ENCODE measurements at places on chromosomes 5 and 9.
A peak's percentile ranks its signal among the peaks of the same experiment; 100 is the strongest.

DNA sequence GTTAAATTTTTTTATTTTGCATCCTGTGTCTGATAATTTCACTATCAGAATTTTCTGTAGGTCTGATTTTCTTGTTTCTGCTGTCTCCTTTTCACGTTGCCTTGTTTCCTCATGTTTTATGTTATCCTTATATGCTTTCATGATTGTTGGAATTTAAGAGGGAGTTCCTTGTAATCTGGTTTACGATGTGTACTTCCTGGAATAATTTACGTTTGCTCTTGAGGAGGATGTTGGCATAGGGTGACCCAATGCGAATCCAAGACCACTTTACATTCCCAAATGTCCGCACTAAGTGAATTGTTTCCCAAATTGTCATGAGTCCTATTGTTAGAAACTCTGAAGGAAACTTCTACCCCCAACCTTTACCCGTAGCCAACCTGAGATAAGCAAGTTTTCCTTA, 80.3 kb downstream of the ADAMTSL1 start:
- no peak for DNase-seq

GRCh38 chr5:1468247-1468612, 23.0 kb upstream of the SLC6A3 start:
- DNase-seq: peak; percentile 64

GRCh38 chr5:16418471-16418922, 47.1 kb downstream of the ZNF622 start:
- no peak for DNase-seq

GRCh38 chr5:76765249-76765648, 49.3 kb downstream of the F2R start:
- no peak for DNase-seq

DNA sequence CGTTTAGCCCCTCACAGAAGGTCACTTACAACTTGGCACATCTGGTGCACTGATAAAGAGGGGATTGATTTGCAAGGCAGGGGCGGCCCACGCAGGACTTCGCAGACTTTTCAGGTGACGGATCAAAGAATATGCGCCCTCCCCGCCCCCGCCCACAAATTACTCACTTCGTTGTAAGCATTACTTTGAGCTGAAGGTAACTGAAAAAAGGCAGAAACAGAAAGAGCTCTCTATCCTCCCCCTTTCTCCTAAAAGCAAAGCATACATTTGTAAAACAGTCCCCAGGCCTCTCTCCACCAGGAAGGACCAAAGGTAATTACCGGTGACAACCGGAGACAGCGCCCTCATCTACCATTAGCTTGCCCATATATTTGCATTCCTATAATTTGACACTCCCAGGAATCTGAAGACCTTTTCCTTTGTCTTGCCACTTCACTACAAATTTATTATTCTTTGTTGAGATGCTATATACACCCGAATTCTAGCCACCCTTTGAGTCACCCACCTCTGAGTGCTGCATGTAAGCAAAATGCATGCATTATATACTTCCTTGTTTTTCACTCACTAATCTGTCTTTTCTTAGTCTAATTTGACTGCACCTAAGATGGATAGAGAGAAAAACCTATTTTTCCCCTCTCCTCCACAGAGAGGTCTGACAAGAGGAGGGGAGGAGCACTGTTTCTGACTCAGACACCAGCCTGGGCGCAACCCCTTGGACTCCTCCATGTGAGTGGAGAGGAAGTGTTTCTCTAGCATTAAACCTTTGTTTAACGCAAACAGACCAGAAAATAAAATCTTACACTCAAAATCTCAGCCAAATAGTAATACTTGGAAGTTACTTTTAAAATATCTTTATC, 74.7 kb upstream of the SPIN1 start:
- DNase-seq: peak; percentile 52

GRCh38 chr9:1024112-1024511, 26.0 kb upstream of the DMRT2 start:
- no peak for DNase-seq

DNA sequence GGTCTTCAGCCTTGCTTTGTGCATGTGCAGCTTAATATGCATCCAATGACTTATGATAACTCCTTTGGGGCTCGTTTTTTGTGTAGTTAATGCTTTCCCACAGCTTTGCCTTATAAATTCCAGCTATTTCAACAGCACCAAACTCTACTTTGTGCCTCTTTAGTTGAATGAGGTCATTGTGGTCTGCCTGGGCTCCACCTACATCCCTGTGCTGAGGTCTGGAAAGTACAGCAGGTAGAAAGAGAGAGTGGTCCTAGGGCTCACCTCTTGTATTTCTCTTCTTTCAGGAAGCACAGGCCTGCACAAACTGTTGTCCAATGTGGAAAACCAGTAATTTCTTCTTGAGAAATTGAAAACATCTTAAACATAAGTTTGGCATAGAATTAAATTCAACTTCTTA, 167.2 kb downstream of the XRCC4 start:
- no peak for DNase-seq

GRCh38 chr9:127519301-127520166, 68.2 kb downstream of the LRSAM1 start:
- DNase-seq: no peak

GRCh38 chr5:55570026-55570425, 35.3 kb upstream of the PLPP1 start:
- DNase-seq: no peak

DNA sequence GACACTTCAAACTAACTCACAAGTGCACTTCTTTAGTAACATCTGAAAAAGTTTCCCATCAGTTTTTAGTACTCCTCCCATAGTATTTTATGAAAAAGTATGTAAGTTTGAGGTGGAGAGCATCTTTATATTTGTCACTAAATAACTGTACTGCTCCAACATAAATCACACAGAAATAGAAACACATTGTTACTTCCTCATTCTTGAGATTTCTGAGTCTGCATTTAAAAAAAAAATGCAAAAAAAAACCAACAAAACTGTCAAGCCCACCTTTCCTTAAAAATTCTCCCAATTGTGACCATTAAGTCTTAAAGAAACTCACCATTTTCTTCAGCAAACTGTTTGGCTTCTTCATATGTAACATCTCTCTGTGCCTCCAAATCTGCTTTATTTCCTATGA, 18.7 kb downstream of the RAB14 start:
- no peak for DNase-seq

DNA sequence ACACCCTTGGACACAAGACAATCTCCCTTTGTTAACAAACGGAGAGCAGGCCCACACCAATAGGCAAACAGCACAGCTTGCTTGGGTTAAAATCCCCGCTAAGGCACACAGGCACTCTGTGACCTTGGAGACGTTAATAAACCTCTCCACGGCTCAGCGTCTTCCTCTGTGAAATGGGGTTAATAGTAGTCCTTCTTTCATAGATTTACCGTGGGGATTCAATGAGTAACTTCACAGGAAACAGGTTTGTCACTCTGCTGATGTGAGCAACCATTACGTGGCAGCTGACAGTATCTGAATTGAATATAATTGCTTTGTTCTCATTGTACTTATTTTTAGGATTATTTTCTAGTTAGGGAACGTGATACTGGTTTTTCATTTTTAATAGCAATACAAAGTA, 65.2 kb upstream of the ADRA1B start:
- DNase-seq: no peak

DNA sequence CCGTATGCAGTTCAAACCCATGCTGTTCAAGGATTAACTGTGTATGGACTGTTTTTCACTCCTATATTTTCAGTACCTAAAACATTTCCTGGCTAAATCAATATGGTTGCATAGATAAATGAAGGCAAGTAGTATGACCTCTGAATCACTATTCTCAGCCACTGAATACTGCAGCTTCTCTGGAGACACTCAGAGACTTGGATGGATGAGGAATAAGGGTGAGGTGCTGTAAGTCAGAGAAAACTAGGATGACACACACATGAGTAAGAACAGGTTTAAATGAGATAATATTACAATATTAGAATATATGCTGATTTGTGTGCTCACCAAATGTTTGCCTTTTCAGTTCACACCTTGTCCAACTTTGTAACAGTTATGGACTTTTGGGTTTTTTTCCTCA, 26.0 kb upstream of the ANXA1 start:
- no peak for DNase-seq

GRCh38 chr9:21801683-21802417, 586 bp upstream of the MTAP start:
- peak; percentile 87 for DNase-seq

DNA sequence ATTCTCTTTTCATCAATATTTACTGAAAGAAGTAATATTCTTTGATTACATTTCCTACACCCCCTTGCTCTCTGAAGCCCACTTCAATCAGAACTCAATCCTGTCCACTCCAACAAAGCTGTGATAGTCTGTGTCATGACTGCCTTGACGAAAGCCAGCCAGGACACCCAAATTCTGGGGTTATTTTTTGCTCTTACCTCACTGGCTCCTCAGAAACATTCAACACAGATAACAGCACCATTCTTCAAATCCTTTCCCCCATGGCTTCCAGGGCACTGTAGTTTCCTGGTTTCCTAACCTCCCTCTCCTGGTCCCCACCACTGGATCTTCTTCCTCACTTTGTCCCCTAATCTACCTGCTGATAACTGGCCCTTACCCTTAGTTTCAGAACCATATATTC, 106.1 kb upstream of the FER start:
- no peak for DNase-seq

DNA sequence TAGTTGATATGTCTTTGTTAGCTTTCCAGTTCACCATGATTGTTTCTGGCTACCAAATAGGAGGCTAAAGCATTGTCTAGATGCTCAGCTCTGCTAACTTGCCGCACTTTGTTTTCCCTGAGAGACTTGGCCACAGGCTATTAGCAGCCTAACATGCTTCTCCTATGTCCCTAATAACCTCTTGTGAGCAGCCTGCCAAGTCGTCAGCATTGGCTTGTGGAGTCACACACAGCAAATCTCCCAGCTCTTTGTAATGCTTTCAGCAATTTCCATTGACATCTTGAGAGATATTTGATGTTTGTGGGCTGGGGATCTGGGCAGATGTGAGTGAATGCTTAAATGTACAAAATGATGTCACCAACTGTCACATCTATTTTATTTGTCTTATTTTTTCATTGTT, 346.9 kb downstream of the KDM4C start:
- no peak for DNase-seq

GRCh38 chr5:87404359-87404758, 8.4 kb downstream of the CCNH start:
- DNase-seq: no peak

DNA sequence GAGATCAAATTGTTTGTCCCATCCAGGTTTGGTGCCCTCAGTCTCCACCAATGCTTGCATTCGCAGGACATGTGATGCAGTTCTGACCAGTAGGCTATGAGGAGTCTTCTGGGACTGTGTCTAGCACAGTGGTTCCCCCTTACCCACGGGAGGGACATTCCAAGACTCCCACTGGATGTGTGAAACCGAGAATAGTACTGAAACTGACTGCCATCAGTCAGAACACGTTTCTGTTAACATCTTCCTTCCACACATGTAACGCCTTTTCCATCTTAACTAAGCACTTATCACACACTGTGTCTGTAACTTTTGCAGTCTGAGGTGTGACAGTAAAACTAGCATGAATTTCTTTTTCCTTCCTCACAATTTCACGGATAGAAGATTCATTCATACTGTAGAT, 74.7 kb downstream of the PTTG1 start:
- DNase-seq: no peak

- DNase-seq: no peak
These were observed 586.4 kb downstream of the TAF11L14 start for GRCh38 chr5:18220631-18221030.

DNA sequence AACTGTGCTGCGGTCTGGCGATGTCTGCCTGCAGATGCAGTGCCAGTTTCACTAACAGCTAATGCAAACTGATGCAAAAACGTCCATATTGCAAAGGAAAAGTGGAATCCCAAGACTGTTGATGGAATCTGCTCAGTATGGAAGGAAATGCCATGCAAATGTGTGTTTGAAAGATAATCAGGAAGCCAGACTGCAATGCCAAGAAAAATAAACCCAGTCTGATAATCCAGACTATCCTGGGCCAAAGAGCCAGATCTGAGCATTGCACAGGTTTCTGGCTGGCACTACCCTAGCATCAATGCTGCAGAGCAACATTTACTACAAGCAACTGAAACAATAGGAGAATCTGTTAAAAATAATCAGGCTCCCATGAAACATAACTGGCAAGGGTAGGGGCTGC, 130.3 kb downstream of the FSTL4 start:
- DNase-seq: no peak

- DNase-seq: no peak
These were observed 24.5 kb upstream of the WDR38 start for GRCh38 chr9:124828489-124829333.

- DNase-seq: no peak
These were observed 165.0 kb upstream of the GPR151 start for GRCh38 chr5:146680846-146681584.

DNA sequence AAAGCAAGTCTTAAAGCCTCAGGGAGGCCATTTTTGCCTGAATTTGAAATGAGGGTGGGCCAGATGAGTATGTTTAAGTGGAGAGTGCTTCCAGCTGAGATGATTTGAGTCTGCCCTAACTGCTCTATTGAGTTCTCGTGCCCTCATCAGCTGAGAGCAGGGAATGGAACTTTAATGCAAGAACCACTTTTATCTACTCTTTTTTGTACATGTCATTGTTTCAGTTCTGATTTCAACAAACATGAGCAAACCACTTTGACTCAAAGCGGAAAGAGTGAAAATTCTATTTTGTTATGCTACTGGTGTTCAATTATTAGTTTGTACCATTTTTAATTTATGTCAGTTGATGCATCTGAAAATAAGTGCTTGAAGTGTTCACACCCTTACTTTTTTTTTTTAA, 35.8 kb downstream of the DCAF10 start:
- no peak for DNase-seq

Measured in kidney (tissue), 22 donors.